SW 1271 (cell line): ENCODE measurements at places on chromosomes 12 and 14.

DNA sequence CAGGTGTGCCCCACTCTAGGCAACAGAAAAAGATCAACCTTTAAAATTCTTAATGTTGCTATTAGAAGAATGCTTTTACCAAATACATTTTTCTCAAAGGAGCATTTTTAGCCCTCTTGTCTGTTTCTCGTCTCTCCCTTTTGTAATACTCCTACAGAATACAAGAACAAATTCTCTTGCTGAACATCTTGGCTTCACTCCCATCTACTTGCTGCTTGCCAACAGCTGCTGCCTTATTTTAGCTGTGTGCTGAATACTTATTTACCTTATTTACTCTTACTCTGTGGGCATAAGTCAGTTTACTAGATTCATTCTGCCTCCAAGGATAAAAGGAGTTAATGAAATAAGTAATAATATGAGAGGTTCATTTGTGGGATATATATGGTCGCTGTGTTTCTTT, 70.8 kb downstream of the POLR3B start:
- no peak for DNase-seq

DNA sequence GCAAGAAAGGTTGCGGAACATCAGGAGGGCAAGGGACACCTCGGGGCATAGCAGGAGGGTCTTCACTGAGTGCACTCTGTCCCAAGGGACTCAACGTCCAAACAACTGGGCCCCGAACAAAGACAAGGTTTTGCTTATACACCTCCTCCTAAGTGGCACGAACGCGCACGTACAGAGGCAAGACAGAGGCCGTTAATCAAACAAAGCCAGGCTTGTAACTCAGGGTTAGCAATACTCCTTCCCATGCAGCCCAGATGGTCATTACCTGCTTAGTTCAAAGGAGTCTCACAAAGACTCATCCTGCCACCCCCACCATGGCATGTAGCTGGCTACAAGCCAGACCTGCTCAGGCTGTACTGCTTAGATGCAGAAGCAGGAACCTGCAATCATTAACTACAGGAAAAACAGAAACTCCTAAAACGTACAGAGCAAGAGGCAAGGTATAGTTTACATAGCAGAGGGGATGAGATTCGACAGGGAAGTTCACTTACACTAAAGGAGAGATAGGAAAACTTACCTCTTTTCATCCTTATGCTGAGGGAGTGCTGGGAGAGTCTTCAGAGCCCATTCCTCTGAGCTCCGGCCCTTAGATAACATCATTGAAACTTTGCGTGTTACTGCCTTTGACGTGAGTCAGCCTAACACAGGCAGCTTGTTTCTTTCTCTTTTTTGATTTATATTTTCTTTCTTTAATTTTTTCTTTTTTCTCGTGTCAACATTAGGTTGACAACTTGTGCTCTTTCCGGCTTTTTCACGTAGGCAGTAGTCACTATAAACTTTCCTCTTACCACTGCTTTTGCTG, 1319.1 kb downstream of the TMEM121 start:
- no peak for DNase-seq

DNA sequence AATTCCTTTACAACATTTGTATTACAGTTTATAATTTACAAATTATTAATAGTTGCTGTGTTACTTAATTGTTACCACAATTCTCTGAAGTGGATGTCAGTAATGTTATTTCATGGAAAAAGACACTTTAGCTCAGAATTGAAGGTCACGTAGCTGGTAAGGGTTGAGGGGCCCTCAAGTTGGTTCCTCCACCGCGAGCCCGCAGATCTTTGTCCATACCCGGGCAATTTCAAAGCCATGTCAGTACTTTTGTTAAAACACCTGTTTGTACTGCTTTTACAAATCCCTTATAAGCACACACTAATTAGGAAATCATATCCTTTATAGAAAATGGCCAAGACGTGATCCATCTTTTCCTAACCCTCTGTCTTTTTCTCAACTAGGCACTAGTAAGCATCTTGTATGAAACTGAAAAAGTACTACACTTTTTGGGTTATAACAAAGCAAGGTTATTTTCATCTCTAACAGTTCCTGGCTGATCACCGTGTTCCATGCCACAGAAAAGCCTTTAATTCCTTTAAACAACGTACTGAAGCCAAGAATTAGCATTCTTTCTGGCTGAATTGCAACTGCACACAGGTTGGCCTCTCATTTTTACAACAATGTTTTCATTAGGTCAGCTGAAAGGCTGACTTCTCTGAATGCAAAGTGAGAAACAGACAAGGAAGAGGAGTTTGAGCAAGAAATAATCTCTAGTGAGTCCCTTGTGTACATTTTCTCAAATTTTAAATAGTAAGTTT, 76.1 kb downstream of the CNTN1 start:
- no peak for DNase-seq

GRCh38 chr12:33830070-33830469, 192.2 kb upstream of the ALG10 start:
- DNase-seq: no peak

- DNase-seq: no peak
These were observed 49.7 kb downstream of the CKB start for GRCh38 chr14:103472939-103473338.

GRCh38 chr12:7212678-7213077, 23.2 kb downstream of the PEX5 start:
- DNase-seq: no peak

DNA sequence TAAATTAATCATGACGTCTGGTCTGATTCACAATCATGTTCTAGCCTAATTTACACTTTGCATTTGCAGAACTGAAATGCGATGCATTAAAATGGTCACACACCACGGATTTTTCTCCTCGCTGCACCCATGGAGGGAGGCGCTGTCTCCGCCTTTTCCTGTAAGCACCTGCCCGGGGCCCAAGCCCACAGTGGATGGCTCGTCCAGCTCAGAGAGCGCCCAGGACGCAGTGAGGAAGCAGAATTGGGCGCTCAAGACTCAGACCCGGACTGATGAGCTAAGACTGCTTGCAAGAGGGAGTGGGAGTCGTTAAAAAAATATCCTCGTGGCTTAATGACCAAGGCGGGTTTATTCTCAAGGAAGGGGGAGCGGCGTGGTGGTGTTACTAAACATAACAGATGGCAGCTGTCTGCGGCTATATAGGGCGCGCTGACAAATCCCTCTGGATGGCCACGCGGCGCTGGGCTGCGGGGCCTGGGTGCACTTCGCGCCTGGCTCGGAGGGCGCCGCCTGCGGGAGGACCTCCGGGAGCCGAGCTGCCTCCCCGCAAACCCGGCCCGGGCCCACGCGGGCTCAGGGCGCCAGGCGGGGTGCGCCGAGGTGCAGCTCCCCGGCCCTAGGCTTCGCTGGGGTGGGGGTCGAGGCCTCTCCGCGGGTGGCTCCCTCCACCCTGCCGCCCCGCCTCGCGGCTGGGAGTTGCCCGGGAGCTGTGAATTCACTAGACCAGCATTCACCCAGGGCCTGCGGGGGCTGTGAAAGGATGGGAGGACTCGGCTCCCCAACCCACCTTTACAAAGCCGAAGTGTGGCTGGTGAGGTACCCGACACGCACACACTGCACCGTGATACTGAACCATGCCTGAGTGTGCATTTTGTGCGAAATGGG, 78.7 kb downstream of the PPM1A start:
- no peak for DNase-seq

- DNase-seq: no peak
These were observed 86.9 kb downstream of the DACT1 start for GRCh38 chr14:58724702-58725101.

DNA sequence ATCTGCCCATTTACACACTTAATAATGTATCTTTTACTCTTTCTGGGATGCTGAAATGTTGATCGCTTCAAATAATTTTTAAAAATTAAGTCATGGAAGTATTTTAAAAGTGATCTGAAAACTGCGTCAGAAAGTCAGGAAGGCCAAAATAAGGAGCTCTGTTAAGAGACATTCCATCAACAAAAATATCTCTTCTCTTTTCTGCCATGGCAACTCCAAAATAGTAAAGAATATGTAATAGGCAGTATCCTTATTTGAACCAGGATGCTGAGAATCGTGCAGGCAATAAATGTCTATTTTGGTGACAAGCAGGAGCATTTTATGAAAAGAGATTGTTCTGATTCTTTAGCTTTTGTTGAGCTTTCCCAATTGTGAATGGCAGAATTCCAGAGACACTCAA, 81.8 kb upstream of the PPP1R12A start:
- DNase-seq: no peak

GRCh38 chr12:77072833-77073495, 7.6 kb upstream of the E2F7 start:
- DNase-seq: no peak

GRCh38 chr14:74835645-74836250, 40.2 kb downstream of the PROX2 start:
- DNase-seq: no peak

DNA sequence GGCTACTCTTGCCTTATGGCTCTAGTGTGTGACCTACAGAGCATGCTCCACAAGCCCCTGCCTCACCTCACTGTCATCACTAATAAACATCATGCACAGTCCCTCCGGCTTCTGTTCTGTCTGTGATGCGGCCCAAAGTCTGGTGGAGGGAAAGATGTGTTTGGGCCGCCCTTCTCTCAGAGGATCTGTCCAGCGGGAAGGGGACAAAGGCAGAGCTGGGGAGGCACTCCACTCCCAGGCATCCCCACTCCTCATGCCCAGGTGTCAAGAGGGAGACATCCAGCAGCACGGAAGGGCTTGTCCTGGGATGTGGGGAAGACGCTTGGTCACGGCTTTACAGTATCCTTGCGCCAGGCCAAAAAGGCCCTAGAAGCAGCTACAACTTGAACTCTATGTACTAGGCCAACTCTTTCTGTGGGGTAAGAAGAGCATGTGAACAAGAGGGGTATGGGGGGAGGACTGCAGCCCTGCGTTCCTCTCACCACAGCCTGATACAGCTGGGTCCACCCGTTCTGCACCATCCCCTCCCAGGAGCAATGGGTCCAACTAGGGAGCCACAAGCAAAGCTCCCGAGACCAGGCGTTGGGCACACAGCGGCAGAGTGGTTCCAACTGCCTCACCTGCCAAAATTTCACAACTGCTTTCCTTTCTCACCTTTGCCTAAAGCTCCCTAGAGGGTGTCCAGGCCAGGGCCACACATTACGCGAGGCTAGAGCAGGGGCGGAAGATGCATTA, 10.7 kb downstream of the CACNB3 start:
- DNase-seq: no peak

- DNase-seq: no peak
These were observed 29.4 kb downstream of the SLC24A4 start for GRCh38 chr14:92352158-92352985.

DNA sequence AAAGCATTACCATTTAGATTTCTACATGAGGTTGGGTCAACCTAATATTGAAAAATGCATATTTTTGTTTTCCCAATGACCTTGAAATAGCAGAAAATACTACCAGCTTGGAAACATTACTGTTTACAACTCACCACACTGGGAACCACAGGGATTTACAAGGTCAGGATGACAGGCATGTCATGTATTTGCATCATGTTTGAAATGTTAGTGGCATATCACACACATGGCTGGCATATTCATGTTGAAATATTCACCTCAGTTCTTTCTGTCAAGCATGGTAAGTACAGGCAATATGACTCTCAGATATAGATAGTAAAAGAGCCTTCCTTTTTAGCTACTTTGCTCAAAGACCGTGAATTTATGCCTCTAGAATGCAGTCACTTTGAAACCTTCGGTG, 593.5 kb downstream of the NOVA1 start:
- DNase-seq: no peak

DNA sequence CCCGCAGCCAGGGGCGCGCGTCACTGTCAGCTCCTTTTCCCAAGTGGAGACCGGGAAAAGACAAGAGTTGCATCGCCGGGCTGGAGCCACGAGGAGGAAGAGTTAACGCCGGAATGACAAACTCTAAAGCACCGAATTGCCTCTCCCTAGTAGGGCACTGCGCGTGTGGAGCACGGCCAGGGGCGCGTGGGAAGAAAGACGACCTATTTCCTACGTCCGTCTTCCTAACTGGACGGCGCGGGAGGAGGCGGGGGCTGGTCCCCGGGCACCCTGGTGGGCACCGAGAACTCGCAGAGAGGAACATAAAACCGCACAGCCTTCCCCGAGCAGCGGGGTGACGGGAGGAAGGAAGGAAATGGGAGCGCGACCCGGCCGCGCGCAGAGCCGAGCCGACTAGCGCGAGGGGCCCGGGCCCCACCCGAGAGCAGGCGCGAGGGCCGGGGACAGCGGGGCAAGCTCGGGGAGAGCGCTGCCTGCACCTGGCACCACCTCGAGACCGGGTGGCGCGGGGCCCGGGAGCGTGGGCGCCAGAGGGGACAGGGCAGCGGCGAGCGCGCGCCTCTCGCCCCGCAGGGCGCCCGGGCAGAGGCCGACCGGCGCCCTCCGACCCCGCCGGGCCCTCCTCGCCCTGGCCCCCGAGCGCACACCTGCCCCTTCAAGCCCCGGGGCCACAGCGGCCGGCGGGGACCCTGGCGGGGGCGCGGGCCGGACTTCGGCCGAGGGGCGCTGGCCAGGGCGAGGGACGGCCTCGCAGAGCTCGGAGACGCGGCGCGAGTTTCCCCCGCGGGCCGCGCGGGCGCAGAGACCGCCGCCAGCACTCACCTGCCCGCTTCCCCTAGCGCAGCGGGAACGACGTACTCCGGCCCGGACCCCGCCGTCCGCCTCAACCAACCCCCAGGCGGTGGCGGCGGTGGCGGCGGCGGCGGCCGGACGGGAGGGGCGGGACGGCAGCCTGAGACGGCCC, at the start of gene SETD3:
SETD3 (minus strand) TSS at position 954 of the 964 bp plus-strand sequence. CDS start 15,054 bp downstream, outside the sequence.
- peak; percentile 24 for DNase-seq

- no peak for DNase-seq
These were observed 229.3 kb upstream of the LHX5 start for GRCh38 chr12:113700943-113701342.

DNA sequence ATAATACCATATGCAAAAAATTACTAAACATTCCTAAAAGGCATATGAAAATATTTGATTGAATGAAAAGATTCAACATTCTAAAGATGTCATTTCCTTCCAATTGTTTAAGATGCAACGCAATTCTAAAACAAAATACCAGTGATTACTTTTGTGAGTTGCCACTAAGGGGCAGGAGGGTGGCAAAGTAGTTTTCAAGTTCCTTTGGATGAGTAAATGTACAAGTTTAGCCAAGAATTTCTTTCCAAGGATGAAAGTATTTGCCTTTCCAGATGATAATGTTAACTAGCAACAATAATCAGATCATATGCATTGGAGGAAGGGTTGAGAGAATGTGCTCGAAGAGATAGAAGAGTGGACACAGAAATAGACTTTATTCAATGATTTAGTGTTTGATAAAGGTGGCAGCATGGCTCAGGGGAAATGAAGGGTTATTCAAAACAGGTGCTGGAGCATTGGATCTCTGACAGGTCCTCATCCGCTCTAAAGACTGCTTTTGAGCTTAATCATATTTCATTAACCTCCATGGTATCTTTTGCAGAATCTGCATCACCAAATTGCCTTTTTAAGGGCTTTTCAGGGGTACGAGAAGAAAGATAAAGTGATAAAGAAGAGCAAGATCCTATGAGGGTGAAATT, 678.5 kb upstream of the TBX3 start:
- no peak for DNase-seq

DNA sequence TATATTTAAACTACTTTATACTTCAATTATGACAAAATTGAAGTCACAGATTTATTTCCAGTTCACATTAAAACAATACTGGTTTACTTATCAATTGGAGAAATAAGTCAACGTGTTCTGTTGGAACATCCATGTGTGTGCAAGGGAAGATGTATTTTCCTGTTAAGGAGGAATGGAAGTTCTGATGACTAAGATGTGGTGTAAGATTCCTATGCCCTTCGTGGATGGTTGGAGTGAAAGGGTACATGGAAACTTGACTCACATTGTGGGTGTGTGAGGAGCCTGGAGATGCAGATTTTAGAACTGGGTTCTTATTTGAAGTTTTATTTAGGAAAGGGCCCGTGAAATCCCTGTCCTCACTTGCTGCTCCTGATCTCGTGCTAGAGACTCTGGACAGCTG, 95.3 kb downstream of the CATSPERB start:
- DNase-seq: no peak
